ENCODE measurements at places on chromosomes 12 and 14. TPM values are rescaled to one million over a fixed set of nuclear protein-coding genes. Genes with fewer than 3 reads are reported as not detected.

Gene DHRS7
- total RNA-seq: 79.3 TPM

Gene HVCN1
- total RNA-seq: 0.80 TPM

Gene NKX2-1
- total RNA-seq: 0.06 TPM

Gene ACOT6
- not detected for total RNA-seq
